ENCODE measurements at places on chromosomes 3 and 15. TPM values are rescaled to one million over a fixed set of nuclear protein-coding genes. Genes with fewer than 3 reads are reported as not detected.

Gene ZNF860
- total RNA-seq = under 0.01 TPM

Gene VGLL3
- total RNA-seq = 17.7 TPM

Gene RASGRP1
- total RNA-seq = 0.52 TPM

Gene GOLGA6A
- 1.0 TPM for total RNA-seq

Data from skeletal muscle tissue (tissue), 5 donors.